ENCODE measurements at places on chromosomes 13 and 19.
A peak's percentile ranks its signal among the peaks of the same experiment; 100 is the strongest.

- no peak for DNase-seq
These were observed 679 bp downstream of the ZNF471 start for GRCh38 chr19:56508290-56508778.

DNA sequence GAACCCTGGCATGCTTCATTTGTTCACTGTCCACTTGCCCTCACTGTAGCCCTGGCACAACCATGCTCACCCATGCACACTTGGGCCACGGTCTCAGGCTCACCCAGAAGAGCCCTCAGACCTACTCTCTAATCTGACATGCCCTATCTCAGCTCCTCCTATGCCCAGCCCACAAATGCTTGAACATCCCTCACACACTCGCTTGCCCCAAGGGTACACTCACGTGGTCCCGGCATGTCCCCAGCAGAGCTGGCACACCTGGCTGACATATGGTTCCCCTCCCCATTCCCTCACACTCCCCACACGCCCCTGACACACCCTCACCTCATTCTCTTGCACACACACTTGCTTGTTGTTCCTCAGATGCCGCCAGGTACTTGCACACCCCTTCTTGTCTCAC, 55.7 kb downstream of the MAP4K1 start:
- DNase-seq, result no peak

DNA sequence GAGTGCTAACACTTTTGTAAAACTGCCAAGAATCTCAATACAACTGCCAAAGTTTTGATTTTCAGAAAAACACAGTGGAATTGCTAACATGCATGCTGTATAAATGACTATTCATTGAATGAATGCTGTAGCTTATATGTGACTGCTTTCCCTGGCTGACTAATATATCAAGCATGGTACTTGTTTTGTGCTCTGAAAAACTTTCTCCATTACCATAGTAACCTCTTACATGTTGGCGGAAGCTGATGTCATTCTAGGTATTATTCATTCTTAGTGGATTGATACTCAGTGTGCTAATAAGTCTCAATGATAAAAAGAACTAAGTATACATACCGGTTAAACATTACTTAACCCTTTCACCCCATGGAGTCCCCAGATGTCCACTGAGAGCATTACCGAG, 166.1 kb upstream of the MYO16 start:
- DNase-seq, result no peak

GRCh38 chr19:10812902-10813404, 23.1 kb downstream of the TMED1 start:
- no peak for DNase-seq

DNA sequence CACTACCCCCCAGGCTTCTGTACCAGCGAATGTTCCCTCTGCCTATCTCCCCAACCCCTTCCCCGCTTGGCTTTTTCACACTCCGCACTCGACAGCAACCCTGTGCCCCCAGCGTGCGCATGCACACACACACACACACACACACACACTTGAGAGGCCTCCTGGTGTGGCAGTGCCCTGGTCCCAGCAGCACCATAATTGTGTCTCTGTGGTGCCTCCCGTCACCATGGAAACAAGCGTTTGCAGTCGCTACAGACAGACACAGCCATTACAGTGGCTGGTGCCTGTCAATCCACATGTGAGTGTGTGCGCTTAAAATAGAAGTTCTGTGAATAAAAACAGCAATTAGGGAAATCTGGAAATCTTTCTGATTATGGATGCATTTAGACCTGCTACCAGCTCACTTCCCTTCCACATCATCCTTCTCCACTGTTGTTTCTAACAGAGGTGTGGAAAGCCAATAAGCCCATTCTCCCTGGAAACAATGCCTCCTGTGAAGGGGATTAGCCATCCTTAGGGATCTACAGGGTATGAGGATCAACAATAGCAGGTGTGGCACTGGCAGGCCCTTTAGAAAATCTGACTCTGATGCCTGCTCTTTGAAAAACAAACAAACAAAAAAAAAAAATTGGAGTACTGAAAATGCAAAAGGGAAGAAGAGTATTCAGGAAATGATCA, 146.3 kb downstream of the DCLK1 start:
- no peak for DNase-seq

- no peak for DNase-seq
These were observed 3.1 kb downstream of the NXNL1 start for GRCh38 chr19:17457616-17458015.

- DNase-seq, result no peak
These were observed 45.8 kb downstream of the TMEM255B start for GRCh38 chr13:113804703-113805430.

- DNase-seq, result no peak
These were observed 66.3 kb upstream of the UFM1 start for GRCh38 chr13:38283346-38283745.

GRCh38 chr19:36420961-36421748, 2.7 kb upstream of the ZFP82 start:
- DNase-seq, result no peak

GRCh38 chr13:75440100-75440499, 41.9 kb downstream of the TBC1D4 start:
- DNase-seq, result no peak

DNA sequence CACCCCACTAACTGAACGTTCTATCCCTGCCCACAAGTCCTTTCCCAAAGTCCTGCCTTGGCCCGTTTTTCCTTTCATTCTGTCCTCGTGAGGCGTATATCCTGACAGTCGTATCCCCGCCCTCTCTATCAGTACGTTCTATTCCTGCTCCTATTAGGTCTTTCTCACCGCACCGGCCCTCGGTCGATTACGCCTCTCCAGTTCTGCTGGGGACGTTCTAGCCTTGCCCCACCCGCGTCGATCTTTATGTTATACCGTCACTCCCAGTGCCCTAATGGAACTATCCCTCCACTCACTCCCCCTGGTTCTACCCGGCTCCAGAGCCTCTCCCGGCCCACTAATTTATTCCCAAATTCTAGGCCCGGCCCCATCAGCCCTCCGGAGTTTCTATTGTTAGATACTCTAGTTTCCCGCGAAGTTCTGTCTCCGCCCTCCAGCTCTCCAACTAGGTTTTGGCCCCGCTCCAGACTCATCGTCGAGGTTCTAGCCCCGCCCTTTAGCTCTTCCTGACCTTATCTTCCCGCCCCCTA, 2.0 kb downstream of the PLAUR start:
- no peak for DNase-seq

DNA sequence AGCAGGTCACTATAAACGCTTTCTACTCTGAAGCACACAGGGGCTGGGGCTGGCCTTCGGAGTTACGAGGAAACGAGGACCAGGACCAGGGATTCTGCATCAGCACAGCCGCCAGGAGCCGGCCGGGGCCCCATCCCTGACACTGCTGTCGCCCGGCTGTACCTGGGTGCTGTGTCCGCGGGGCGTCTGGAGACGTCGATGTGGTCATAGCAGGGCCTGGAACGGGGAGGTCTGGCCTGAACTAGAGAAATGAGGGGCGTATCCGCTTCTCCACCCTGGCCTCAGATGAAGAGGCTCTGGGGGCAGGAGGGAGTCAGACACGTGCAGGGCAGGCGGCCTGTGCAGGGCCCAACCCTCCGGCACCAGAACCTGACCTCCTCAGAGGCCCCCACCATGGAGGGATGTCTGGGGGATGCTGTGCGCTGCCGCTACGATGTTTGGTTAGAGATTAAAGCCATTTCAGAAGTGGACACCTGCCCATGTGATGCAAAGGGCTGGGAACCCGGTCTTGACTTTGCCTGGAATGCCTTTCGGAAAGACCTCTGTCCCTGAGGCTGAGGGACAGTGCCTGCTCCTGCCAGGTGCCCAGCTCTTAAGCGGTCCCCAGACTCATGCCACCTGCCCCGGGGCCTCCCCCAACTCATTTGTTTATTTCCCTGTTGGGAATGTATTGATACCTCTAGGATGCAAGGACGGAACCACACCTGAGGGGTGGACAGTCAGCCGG, 21.4 kb downstream of the GAS6 start:
- DNase-seq, result no peak

DNA sequence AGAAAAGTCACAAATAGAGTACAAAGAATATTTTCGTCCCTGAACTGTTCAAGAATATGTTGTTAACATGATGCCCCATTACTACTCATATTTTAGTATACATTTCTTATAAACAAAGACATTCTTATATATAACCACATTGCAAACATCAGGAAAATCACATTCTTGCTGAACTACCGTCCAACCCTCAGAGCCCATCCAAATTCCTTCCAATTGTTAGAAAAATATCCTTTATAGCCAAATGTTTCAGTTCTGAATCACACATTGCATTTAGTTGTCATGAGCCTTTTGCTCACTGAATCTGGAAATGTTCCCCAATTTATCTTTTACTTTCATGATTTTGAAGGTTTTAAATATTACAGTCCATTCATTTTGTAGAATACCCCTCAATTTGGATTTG, 467.8 kb upstream of the ARGLU1 start:
- no peak for DNase-seq

- no peak for DNase-seq
These were observed 7.8 kb upstream of the NTN5 start for GRCh38 chr19:48680436-48681126.

DNA sequence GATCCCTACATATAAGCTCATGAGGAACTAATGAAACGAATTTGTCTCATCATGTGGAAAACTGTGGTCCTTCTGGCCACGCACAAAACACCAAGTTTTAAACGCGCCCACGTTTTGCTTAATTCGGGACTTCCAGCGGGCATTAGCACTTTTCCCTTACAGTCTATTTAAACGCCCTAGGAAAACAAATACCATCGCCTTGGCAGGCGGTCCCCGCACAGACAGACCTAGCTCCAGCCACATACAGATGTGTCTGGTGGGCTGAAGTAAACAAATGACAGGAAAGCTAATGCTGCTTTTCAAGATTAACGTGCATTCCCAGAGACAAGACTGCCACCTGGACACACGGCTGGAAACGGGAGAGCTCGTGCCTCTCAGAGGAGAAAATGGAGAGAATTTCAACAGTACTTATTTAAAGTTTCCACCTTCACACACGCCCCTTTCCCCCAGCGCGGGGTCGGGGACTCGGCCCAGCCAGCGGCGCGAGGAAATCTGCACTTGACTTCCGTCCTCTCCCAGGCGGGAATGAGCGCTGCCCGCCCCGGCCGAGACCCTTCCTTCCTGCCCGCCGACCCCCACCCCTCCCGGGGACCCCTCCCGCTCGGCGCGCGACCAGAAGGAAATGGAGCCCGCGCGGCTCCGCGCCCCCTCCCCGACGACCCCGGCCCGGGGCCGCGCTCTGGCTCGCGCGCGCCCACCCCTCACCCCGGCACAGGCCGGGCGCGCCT, 931 bp downstream of the USP12 start:
- DNase-seq, result peak; percentile 57

DNA sequence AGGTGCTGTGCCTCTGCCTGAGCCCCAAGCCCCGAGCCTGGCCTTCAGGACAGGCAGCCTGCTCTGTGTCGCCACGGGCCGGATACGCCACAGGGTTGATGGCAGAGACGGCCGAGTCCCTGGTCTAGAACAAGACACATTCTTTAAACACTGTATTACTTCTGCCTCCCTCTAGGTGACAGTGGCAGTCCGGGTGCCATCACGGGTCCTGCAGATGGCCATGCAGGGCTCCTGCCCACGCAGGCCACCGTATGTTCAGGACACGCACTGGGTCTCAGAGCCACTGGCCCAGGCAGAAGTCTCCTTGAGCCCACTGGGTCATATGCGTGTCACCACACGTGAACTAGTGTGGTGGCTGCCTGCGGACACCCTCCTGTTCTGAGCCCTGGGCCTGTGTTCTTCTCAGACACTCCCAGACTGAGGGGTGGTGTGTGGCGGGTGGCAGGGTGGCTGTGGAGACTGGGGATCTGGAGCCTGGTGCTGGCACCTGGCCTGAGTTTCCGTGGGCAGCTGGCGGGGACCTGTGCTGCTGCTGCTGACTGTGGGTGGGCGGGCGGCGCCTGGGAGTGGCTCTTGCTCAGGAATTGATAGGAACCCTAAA, 4.4 kb downstream of the PLEKHJ1 start:
- no peak for DNase-seq

DNA sequence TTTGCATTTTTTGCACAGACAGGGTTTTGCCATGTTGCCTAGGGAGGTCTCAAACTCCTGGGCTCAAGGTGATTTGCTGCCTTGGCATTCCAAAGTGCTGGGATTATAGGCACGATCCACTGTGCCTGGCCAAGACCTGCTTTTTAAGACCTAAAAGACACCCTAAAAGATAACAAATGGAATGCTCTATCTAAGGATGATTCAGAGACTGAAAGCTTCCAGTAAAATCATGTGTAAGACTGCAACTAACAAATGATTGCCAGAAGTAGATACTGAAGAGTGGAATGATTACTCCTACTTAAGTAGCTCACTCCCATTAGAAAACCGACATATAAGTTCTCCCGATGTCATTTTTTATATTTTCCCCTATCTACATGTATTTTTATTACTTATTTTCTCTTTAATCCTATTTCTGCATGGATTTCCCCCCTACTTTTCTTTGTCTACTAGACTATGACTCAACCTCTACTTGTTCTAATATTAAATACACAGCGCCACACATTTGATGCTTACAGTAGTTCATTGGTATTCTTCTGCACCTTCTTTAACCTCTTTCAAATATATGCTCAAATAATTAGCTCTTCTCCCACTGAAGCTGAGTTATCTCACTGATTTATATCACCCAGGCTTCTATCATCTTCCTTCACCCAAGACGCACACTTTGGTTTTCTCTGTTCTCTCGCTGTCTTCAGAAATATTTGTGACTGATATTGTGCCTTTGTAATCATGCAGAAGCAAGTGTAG, 32.2 kb upstream of the KLF12 start:
- DNase-seq, result no peak

GRCh38 chr13:112245989-112246388, 130.2 kb upstream of the SPACA7 start:
- no peak for DNase-seq

DNA sequence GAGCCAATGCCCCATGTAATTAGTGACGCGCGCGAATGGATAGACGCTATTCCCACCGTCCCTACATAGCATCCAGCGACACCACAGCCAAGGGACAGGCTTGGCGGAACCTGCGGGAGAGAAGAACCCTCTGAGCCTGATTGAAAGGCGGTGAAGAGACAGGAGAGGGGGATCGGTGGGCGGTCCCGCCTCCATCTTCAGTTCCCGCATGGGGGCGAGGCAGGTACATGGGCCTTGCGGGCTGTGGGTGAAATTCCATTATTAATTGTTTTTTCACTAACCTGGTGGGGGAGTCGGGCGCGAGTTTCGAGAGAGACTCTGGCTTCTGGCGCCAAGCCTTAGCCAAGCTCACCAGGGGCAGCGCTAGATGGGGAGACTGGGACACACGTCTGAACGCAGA, 8.4 kb upstream of the TEX101 start:
- DNase-seq, result no peak

- DNase-seq, result no peak
These were observed 4.0 kb upstream of the GRIN3B start for GRCh38 chr19:996051-996838.

GRCh38 chr13:41276824-41277223, 13.4 kb upstream of the MTRF1 start:
- no peak for DNase-seq

GRCh38 chr13:83796364-83796763, 85.9 kb downstream of the SLITRK1 start:
- no peak for DNase-seq

- DNase-seq, result no peak
These were observed 9.2 kb downstream of the RCN3 start for GRCh38 chr19:49536921-49537462.

- DNase-seq, result no peak
These were observed 37.2 kb downstream of the STK24 start for GRCh38 chr13:98539666-98540065.

GRCh38 chr13:32645854-32646253, 59.6 kb downstream of the PDS5B start:
- DNase-seq, result peak; percentile 27

All from NAMALWA (cell line).